Urinary bladder (tissue), 4 donors: ENCODE measurements at places on chromosomes 1 and 21.

GRCh38 chr1:84433258-84434080 lies 35.2 kb downstream of the DNASE2B start:
- DNase-seq, result peak; percentile 39

DNA sequence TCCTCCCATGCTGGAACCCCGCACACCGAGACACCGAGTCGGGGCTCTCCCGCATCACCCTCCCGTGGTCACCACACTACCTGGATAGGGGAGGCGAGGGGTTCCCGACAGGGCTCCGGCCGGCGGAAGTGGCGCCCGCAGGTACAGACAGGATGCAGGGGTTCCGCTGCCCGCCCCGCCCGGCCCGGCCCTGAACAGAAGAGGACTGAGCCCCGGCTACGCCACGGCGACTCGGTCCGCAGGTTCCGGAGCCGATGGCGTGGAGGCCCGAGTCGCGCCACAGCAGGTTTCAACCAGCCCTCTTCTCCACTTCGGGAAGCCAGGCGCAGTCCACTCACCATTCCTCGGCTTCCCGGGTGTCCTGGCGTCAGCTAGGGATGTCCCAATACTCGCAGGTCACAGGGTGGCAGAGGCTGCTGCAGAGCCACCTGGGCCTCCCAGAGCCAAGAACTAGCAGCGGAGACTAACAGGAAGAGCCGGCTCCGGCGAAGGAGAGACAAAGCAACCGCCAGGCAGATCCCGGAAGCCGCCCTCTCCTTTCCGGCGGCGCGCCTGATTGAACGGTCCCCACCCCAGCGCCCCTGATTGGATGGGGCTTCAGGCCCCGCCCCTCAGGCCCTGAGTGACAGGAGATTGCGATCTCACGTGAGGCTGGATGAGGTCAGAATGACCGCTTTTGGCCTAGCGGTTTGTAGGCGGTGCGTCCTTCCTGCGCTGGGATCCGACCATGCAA lies at the start of gene ZNF669:
Gene ZNF669, minus strand, starts transcription at position 498 of the 733 bp plus-strand sequence. Its CDS starts 157 bp downstream, at position 341.
- peak; percentile 92 for DNase-seq

DNA sequence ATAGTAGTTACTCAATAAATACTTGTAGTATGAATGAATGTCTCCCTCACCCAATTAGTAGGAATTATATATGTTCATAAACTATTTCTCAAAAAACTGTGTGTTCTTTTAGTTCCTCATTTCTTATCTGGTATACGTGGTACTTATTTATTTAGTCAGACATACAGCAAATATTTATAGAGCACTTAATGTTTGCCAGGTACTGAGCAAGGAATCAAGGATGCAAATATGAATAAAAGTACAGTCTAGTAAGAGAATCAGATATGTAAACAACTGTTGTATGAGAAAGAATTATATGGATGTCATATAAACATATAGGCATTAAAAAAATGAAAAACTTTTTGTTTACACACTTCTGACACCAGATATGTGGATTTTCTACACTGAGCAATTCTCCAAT lies 58.5 kb downstream of the ATF6 start:
- no peak for DNase-seq

- DNase-seq, result no peak
Measured at GRCh38 chr1:11981378-11982009, 1.2 kb downstream of the MFN2 start.

- DNase-seq, result no peak
Measured at GRCh38 chr1:209527372-209527771, 56.1 kb upstream of the CAMK1G start.

DNA sequence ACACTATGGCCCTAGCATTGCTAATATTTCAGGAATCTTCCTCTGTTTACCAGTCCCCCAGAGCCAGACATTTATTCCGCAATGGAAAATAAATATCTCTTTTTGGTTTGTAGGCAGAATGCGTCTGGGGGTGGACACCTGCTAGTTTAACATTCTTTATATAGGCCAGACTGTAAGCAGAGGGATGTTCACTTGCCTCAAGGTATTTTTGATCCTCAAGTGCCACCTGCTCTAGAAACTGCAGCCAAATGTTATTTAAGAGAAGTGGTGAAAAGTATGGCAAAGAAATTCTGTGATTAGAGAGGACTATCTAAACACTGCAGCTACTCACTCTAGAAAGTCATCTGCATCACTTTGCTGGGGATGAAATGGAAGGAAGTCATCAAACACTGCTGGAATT lies 164.7 kb downstream of the NEGR1 start:
- no peak for DNase-seq

DNA sequence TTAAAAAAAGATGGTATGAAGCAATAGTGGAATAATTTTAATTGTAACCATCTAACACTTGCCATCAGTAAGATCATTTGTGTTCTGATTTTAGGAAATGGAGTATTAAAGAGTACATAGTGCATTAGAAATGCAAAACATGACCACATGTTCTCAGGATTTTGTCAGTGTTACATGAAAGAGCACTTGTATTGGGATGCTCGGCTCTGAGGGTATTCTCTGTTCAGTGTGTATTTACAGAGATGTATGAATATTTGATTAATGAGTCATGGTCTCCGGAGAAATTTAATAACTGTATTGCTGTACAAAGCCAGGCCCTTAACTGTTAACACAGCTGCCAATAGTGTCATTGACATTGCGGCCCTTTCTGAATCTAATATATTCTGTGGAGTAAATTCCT lies 91.7 kb downstream of the ATG4C start:
- DNase-seq, result no peak
